RWPE2 (cell line): ENCODE measurements at places on chromosomes 13 and 19.
A peak's percentile ranks its signal among the peaks of the same experiment; 100 is the strongest.

GRCh38 chr13:33918199-33918932 lies 100.4 kb downstream of the RFC3 start:
- no peak for DNase-seq

GRCh38 chr19:35140962-35141836 lies 1.9 kb upstream of the FXYD7 start:
- peak; percentile 92 for DNase-seq

GRCh38 chr19:50311723-50312635 lies 17.2 kb downstream of the KCNC3 start:
- no peak for DNase-seq

- DNase-seq = no peak
These were observed 344 bp downstream of the NHLRC3 start for GRCh38 chr13:39038569-39039030.

- DNase-seq = no peak
These were observed 13.1 kb upstream of the LPAR6 start for GRCh38 chr13:48426052-48426451.

GRCh38 chr13:46542833-46543232 lies 10.1 kb upstream of the LRCH1 start:
- DNase-seq = no peak

- DNase-seq = no peak
These were observed 54.3 kb downstream of the SLAIN1 start for GRCh38 chr13:77751513-77752456.

DNA sequence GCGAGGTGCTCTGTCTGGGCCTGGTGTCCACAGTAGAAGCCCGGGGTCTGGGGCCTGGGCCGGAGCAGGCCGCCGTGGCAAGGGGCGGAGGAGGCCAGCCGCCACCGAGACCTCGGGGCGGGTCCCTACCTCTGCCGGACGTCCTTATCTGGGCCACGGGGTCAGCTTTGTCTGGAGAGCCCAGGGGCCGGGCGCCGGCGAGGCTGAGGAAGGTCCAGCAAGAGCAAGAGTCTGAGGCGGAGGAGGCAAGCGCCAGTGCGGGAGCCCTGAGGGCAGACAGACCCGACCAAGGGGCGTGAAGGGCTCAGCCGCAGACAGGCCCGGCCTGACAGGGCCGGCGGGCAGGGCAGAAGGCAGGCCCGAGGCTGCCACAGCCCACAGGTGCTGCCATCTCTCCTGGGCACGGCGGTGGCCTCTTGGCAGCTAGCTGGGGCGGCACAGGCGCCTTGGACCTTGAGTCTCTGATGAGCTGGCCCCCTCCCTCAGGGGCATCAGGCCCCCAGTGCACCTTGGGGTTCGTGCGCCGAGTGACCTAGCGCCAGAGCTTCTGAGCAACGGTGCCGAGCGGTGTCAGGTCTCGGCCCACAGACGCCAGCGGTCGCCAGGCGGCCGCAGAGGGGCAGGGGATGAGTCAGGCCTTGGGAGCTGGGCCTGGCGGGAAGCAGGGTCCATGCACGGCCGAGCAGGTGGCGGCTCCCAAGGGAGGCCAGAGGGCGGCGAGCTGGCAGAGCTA lies 19.1 kb upstream of the AKAP8 start:
- no peak for DNase-seq

- DNase-seq = peak; percentile 24
These were observed 26.7 kb downstream of the KCTD15 start for GRCh38 chr19:33823341-33823740.

DNA sequence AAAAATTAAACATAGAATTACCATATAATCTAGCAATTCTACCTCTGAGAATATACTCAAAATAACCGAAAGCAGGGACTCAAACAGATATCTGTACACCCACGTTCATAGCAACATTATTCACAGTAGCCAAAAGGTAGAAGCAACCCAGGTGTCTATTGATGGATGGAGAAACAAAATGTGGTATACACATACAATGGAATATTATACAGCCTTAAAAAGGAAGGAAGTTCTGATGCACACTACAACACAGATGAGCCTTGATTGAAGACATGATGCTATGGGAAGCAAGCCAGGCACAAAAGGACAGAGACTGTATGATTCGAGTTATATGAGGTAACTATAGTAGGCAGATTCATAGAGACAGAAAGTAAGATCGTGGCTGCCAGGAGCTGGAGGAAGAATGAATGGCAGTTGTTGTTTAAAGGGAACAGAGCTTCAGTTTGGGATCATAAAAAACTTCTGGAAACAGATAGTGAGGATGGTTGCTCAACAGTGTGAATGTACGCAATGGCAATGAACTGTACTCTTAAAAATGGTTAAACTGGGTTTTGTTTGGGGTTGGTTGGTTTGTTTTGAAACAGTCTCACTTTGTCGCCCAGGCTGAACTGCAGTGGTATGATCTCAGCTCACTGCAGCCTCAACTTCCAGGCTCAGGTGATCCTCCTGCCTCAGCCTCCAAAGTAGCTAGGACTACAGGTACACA lies 47.5 kb downstream of the ZIC5 start:
- no peak for DNase-seq

- no peak for DNase-seq
These were observed 3.0 kb downstream of the ANGPTL4 start for GRCh38 chr19:8366961-8367326.

DNA sequence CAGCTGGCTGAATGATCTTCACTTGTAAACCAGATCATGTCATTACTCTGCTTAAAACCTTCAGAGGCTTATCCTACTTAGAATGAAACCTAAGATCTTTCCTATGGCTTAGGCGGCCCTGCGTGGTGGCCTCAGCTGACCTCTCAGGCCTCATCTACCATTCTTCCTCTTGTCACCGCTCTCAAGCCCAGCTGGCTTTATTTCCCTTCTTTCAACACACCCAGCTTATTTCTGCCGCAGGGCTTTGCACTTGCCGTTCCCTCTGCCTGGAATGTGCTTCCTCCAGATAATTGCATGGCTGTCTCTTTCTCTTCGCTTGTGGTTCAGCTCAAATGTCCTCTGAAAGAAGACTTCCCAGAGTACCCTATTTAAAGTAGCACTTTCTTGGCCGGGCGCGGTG lies 3.6 kb upstream of the ASF1B start:
- no peak for DNase-seq

DNA sequence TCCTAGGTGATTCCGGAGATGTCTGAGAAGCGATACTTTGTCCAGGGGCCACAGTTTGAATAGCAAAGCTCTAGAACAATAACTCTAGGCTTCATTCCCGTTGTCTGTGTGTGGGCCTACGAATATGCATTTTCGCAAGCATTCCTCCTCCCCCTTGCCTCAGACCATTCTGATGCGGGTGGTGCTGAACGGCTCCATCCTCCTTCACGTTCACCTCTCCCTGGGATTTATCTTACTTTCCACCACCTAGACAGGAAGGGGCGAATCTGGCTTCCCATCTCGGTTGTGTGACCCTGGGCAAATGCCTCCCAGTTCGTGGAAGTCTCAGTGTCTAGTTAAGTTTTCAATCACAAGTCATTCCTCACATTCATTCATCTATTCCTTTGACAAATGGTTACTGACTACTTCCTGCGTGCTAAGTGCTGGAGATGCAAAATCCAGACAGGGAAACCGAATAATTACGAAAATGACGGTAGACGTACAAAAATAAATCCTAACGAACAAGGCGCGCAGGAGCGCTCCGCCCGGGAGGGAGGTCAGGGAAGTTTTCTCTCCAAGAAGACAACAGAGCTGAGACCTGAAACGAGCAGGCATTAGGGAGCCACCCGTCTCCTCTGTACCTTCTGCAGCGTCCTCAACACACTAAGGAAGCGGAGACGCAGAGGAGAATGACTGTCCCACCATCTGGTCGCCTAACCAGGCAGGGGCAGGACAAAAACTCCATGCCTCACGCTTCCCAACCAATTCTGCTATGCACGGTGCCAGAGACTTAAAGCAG lies 1.3 kb upstream of the CNOT3 start:
- no peak for DNase-seq

DNA sequence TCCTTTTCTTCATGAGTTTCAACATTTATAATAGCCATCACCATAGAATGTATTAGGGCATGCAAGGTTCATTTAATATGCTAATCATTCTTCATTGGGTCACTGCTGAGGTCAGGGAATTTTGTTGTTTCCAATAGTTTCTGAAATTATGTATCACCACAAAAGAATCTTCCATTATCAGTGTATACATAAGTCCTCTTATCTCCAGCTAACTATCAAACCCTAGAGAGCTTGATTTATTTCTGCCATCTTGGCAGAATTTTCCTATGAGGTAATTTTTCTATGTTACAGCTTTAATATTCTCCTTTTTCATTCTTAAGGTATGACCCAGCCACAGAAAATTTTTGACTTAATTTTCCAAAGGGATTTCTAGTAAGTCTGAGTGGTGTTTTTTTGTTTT lies 415.0 kb upstream of the SLITRK1 start:
- no peak for DNase-seq

DNA sequence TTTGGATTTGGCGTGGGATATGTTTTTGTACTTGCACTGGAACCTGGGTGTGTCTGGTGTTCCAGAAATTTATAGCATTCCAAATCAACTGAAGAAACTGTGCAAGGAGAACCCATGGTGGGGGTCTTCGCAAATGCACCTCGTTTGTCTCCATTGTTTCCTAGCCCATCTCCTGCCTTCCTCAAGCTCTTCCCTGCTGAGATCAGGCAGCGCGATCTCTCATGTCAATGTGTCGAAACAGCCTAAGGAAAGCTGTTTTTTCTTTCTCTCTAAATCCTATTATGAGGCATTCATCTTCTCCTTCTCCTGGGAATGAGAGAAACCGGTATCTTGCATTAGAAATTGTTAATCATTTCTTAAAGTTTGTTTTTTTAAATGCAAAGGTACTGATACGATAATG lies 131.0 kb downstream of the KLF5 start:
- DNase-seq = no peak

GRCh38 chr19:31674503-31675192 lies 325.4 kb upstream of the TSHZ3 start:
- no peak for DNase-seq

- no peak for DNase-seq
These were observed 10.5 kb upstream of the LATS2 start for GRCh38 chr13:21071924-21072323.

- no peak for DNase-seq
These were observed 42.4 kb upstream of the ZNF737 start for GRCh38 chr19:20607943-20608342.

- no peak for DNase-seq
These were observed 40.6 kb downstream of the CCDC122 start for GRCh38 chr13:43838909-43839308.

DNA sequence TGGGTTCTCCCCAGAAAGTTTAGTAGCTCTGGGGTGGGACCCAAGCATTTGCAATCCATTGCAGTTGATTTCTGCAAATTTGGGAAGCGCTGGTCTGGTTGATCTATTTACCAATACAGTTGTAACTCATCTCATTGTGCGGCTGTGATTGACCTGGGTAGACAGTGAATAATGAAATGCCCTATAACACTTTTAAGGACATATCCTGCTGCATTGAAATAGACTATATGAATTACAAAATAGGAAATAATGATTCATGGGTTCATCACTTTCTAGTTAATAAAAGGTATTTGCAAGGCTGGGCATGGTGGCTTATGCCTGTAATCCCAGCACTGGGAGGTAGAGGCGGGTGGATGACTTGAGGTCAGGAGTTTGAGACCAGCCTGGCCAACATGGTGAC lies 59.0 kb upstream of the FARP1 start:
- DNase-seq = no peak

DNA sequence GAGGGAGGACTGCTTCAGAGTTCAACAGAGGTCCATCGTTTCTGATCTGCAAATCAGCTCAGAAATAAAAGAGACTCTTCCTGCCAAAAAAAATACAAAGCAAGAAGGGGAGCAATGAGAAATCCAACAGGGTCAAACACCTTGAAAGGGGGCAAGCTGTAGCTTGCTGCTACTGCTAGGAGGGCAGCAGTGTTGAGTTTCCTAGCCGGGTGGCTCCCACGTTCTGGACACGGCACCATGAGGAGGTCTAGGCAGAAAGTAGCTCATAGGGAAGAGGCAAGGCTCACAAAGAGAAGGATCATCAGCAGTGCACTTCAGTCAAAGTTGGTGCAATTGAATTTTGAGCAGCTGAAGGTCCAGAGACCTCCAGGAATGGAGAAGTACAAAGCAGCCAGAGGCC lies 75.3 kb downstream of the FOXO1 start:
- no peak for DNase-seq

- no peak for DNase-seq
These were observed 1086.9 kb upstream of the PCDH20 start for GRCh38 chr13:62502588-62502987.

DNA sequence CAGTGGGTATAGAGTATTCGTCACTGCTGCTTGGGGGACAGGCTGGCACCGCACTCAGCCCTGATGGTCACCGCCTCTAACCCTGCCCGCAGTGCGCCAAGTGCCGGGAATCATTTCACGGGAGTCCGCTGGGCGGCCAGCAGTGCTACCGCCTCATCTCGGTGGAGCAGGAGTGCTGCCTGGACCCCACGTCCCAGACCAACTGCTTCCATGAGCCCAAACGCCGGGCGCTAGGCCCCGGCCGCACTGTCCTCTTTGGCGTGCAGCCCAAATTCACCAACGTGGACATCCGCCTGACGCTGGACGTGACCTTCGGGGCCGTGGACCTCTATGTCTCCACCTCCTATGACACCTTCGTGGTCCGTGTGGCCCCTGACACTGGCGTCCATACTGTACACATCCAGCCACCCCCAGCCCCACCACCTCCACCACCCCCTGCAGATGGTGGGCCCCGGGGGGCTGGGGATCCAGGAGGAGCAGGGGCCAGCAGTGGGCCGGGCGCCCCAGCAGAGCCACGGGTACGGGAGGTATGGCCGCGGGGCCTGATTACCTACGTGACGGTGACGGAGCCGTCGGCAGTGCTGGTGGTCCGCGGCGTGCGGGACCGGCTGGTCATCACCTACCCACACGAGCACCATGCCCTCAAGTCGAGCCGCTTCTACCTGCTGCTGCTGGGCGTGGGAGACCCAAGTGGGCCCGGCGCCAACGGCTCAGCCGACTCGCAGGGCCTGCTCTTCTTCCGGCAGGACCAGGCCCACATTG lies 14.5 kb downstream of the CNFN start:
- DNase-seq = no peak

GRCh38 chr19:31171936-31172335 lies 177.3 kb downstream of the TSHZ3 start:
- no peak for DNase-seq

- DNase-seq = no peak
These were observed 115.3 kb downstream of the NALCN start for GRCh38 chr13:101301053-101301452.

DNA sequence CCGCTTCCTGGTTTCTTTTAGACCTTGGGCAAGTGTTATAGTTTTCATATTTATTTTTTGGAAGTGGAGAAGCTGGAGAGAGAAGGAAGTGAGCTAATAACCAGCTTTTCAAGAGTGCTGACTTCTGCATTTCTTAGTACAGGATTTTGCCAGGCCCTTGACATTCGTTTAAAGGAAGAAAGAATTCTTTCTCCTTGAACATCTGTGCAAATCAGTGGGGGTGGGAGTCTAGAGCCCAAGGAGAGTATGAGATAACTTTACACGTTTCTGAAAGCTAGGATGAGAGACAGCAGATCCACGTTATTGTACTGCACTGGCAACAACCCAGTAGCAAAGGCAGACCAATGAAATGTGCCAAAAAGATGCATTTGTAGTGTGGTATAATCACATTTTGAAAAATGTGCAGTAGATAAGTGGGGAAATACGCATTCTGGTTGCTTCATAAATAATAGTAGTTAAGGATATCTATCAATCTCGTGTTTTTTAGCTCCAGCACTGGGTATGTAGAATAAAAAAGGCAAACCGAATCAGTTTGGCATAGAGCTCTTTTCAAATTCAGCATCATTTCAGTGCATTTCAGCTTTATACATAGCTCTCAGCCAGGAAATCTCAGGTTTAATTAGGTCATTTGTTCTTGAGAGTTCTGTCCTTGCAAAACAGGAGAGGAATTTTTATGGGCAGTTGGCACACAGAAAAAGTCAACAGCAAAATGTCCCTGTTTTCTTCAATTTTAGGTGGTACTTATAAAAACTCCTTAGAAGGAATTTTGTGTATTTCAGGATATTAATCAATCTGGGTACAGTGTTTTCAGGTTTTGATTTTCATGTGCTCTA lies 4.3 kb downstream of the RNF113B start:
- no peak for DNase-seq
